ENCODE measurements at places on chromosomes 7 and 10.

DNA sequence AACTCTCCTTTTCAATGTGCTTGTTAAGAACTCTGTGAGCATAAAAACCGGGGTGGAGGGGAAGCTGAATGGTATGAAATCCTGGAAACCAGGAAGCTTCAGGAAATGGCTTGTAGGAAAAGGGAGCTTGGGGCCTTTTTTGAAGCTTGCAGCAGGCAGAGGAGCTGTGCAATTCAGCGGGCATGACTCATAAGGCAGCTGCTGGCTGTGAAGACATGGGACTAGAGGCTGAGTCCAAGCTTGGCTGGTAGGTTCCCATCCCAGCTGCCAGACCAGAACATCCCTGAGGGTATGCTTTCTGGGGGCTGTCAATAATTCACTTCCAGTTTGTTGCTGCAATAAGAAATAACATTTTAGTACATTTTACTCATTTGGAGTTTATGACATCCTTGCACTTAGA lies 36.8 kb upstream of the CDC14C start:
- no peak for DNase-seq

- no peak for DNase-seq
Observed at GRCh38 chr10:27746397-27747095, 927 bp upstream of the MKX start.

DNA sequence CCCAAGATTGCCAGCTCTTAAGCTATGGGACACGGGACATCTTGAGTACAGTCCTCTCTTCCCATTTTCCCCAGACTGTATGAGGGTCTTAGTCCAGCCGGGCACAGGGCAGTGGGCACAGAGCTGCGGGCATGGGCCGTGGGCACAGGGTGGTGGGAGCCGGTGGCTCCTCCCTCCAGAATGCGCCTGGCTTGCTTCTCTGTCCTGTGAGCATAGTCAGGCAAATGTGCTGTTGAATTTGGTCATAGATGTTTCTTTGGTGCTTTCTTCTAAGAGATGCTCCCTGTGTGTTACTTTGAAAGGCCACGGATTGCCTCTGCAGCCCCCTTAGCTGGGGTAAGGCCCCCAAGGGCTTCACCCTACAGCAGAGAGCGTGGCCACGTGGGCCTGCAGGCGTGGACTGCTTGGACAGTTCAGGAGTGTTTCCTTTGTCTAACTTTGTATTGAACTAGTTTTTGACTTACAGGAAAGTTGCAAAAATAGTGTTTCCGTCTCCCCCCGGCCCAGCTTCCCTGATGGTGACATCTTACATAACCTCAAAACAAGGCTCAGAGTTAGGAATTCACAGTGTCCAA lies 24.7 kb downstream of the LRRC27 start:
- DNase-seq: no peak

GRCh38 chr7:136514776-136515175 lies 353.7 kb upstream of the CHRM2 start:
- no peak for DNase-seq

GRCh38 chr7:96316949-96317348 lies 4.9 kb downstream of the SLC25A13 start:
- no peak for DNase-seq

DNA sequence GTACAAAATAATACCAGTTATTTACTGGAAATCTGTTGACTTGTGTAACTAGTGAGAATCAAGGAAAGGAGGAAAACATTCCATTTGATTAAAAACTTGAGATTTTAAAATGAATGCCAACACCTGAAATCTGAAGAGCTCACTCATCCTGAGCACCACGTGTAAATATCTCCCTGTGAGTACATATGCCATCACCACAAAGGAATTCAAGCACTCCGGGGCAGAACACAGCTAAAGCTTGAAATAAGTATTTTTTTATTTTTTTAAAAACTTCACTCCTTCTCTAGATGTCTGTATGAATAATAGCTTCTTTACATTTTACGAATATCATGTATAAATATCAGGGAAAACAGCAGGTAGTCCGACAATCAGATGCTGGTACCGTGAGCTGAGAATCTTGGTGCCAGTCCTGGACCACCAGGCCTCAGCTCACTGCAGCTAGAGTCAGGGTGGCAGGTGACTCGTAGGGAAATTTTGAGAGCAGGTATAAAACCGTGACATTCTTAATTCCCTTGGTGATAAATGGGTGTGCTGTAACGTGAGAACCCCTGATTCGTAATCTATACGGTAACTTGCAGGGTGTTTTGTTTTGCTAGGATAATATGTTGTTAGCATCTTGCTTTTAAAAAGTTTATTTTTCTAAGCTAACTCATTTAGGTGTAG lies 12.7 kb downstream of the LMTK2 start:
- no peak for DNase-seq
